Cerebellar nuclear complex (tissue), 1 donor: ENCODE measurements at places on chromosomes 2 and 18.

- DNase-seq, result no peak
Measured at GRCh38 chr18:33052886-33053285, 280.1 kb upstream of the KLHL14 start.

GRCh38 chr2:62724886-62725711 is 19.6 kb downstream of the EHBP1 start:
- no peak for DNase-seq

GRCh38 chr2:48906633-48907032 is 151.1 kb upstream of the LHCGR start:
- no peak for DNase-seq

GRCh38 chr18:45764000-45764686 is 40.2 kb downstream of the SLC14A1 start:
- no peak for DNase-seq

GRCh38 chr2:107742460-107743027 is 84.1 kb upstream of the RGPD4 start:
- no peak for DNase-seq

- DNase-seq, result no peak
Measured at GRCh38 chr2:128642821-128643220, 324.2 kb upstream of the HS6ST1 start.

GRCh38 chr2:3487432-3487831 is 31.9 kb downstream of the ADI1 start:
- no peak for DNase-seq

- no peak for DNase-seq
Measured at GRCh38 chr2:54497763-54498680, 41.9 kb downstream of the SPTBN1 start.

- no peak for DNase-seq
Measured at GRCh38 chr2:30030361-30030760, 109.0 kb upstream of the ALK start.
